Activated T-helper 1 cell treated with Interleukin-2 at 50 U/mL for 16 hours (primary cell): ENCODE measurements at places on chromosomes 4 and X.

DNA sequence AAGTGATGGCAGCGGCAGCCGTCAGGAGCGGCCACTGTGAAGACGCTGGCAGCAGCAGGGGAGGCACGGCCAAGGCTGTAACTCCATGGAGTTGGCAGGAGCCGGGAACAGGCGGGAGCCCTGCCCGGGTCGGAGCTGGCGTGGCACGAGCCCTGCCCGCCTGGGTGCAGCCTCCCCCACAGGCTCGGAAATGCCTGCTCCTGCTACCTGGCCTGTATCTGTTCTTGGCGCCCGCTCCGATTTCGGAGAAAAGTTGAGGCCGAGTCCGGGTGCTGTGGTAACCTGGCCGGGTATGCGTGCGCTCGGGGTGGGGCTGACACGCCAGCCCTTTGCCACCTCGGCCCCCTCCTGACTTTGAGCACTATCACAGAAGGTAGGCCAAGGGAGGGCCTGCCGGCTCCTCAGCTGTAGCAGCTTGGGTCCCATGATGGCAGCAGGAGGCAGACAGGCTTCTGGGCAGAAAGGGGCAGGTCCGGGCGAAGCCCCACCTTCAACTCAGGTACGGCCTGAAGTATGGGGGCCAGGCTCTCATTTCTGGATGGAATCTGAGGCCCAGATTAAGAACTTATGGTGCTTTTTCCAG, 51.2 kb upstream of the SHISA3 start:
- DNase-seq, result no peak

DNA sequence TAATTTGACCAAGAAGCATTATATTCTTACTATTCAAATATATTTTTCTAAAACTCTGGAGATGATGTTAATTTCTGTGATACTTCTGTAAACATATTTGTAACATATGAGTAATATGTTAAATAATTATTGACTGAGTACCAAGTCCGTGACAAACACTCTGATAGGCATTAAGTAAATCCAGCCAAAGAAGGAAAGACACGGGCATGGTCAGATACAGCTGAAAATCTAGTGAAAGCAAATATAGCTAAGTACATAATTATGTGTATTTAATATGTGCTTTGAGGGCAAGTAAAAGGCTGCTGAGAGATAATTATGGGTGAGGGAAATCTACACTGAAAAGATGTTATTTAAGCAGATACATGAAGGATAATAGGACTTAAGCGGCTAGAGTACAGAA, 1263.6 kb upstream of the ADGRL3 start:
- DNase-seq, result no peak

DNA sequence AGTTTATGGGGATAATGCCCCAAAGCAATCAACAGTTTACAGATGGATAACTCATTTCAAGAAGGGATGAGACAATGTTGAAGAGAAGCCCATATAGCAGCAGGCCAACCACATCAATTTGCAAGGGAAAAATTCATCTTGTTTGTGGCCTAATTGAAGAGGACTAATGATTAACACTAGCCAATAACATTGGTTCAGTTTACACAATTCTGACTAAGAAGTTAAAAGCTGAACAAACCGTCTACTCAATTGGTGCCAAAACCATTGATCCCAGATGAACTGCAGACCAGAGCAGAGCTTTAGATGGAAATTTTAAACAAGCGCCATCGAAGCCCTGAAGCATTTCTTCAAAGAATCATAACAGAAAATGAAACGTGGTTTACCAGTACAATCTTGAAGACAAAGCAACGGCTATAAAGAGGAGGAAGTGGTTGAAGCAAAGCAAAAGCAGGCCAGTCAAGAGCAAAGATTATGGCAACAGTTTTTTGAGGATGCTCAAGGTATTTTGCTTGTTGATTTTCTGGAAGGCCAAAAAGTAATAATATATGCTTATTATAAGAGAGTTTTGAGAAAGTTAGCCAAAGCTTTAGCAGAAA, 20.5 kb upstream of the BLTP1 start:
- DNase-seq, result no peak

- DNase-seq, result no peak
Observed at GRCh38 chr4:7715271-7716009, 224.2 kb downstream of the AFAP1 start.

GRCh38 chr4:139469216-139469615, 15.3 kb downstream of the RAB33B start:
- no peak for DNase-seq

- no peak for DNase-seq
Observed at GRCh38 chr4:124583797-124584196, 128.7 kb downstream of the ANKRD50 start.

DNA sequence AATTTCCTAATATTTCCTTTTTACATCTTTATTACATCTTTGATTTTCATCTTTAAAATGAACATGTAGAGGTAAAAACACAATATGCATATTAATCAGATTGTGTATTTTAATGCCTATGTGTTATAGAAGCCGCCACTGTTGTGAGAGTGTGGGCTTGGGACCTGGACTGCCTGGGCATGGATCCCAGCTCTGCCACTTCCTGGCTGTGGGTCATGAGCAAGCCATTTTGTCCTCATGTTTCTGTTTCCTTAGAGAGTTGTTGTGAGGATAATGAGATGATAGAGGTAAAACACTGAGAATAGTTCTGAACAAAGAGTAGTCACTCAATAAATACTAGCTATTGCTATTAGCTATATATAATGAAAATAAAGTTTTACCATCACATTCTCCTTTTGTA, 38.4 kb upstream of the SCOC start:
- no peak for DNase-seq

DNA sequence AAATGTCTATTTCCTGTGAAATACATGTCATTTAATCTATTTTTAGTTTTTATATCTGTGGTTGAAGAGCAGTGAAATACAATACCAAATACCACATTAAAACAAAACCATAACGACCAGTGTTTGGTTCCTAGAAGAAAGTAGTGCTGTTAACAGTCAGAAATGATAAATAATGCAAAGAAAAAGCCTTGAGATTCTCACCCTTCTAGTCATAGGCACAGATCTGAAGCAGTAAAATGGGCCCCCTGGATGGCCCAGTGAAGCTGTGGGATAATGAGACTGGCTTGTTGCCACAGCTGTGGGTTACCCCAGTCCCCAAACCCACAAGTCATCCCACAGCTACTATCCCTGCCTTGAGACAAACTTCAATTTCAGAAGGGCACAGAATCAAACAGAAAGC, 137.3 kb upstream of the RPL34 start:
- DNase-seq, result no peak
